C1 segment of cervical spinal cord (tissue), 14 donors: ENCODE measurements at places on chromosomes 1 and 21.

- no peak for DNase-seq
Observed at GRCh38 chr21:39434950-39435349, 10.6 kb downstream of the LCA5L start.

DNA sequence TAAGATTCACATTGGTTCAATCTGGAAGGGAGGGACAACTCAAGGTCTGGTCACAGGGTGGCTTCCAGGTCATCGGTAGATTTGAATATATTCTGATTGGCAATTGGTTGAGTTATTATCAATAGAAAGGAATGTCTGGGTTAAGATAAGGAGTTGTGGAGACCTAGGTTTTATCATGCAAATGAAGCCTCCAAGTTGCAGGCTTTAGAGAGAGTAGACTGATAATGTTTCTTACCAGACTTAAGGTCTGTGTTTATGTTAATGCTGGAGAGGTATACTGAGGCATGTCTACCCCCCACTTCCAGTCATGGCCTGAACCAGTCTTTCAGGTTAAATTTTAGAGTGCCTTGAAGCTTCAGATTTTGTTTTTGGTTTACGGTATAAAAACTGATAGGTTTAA is 29.7 kb downstream of the USP25 start:
- DNase-seq: no peak

DNA sequence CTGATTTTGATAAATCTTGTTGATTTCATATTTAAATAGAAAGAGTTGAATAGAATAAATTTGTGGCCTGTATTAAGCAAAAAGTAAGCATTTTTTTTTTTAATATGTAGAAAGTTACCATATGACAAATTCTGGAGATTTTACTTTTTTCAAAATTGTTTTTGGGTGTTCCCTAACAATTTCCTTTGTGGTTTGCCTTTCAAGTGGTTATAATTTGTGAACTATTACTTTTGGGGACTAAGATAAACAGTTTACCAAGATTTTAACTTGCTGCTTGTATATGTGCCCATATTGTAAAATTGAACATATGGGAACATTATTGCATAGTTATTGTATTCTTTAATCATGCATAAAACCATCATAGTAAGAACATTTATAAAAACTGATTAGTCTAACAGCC is 34.6 kb downstream of the SLC30A7 start:
- no peak for DNase-seq

- no peak for DNase-seq
Observed at GRCh38 chr1:158102881-158103674, 77.6 kb upstream of the CD1D start.

- DNase-seq: no peak
Observed at GRCh38 chr1:118291661-118292060, 106.6 kb upstream of the SPAG17 start.

DNA sequence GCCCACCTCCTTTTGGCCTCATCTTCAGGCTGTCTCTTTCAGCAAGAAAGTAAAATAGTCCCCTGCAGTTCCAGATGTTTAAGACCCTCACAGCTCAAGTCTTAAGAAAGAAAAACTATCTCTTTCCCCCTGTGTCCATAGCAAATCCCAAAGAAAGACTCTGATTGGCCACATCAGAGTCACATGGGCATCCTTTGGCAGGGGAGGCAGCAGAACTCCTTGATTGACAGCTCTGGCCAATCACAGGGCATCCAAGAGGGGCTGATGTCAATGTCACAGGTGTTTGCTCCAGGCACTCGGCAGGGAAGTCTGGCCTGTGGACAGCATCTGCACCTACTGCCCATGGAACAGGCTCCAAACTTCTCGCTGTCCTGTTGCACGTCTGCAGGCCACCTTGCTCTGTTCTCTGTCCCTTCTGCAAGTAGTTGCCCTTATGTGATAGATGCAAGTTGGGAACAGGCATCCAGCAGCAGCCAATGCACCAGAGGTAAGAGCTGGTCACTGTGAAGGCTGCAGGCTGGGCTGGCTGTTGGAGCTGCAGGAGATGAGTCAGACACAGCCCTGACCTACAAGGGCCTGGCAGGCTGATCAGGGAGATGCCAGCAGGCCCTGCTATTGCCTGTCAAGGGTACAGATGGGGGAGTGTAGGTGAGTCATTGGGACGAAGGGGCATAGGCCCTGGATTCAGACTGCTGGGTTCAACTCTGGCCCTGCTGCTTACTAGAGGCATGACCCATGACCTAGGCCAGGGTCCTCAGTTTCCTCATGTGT is 96.8 kb upstream of the TMEM51 start:
- no peak for DNase-seq

DNA sequence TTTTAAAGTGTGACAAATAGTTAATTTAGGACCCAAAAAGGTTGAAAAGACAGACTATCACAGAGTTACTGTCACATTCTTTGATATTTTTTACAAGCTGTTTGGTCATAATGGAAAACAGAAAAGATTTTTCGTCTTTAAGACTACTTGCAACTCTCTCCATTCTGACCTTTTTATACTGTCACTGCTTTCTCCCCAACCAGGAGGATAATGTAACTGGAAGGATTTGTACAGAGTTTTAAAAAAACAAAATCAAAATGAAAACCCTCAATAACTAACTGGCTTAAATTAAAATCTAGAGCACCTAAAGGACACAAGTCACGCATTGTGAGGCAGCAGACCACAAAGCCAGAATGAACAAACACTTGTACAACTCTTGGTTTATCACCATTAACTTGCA is 257.7 kb downstream of the FAF1 start:
- no peak for DNase-seq

DNA sequence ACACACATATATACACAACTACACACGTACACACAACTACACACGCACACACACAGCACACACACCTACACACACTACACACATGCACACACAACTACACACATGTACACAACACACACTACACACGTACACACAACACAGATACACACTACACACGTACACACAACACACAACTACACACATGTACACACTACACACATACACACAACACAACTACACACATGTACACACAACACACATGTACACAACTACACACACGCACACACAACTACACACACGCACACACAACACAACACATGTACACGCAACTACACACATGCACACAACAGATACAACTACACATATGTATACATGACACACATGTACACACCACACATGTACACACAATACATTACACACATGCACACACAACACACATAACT is 318.1 kb downstream of the CAMTA1 start:
- DNase-seq: no peak

DNA sequence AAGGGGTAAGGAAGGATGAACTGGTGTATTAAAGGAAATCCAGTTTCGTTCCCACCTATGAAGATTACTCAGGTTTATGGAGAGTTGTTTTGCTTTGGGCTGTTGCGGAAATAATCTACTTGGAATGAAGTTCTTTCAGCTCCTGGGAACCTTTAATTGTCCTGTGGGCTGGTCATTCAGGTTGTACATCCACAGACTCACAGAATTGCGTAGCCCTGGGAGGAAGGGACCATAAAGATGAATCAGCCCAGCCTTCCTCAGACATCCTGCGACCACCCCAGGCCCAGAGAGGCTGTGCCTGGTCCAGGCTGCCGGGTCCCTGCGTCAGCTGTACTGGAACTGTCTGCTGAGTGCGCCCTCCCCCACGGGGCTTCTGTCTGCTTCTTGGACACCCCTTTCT is 72.7 kb downstream of the GALNT2 start:
- DNase-seq: no peak

GRCh38 chr1:192756314-192756713 is 52.5 kb upstream of the RGS2 start:
- DNase-seq: no peak

GRCh38 chr1:204506969-204507316 is 9.3 kb upstream of the MDM4 start:
- peak; percentile 74 for DNase-seq

DNA sequence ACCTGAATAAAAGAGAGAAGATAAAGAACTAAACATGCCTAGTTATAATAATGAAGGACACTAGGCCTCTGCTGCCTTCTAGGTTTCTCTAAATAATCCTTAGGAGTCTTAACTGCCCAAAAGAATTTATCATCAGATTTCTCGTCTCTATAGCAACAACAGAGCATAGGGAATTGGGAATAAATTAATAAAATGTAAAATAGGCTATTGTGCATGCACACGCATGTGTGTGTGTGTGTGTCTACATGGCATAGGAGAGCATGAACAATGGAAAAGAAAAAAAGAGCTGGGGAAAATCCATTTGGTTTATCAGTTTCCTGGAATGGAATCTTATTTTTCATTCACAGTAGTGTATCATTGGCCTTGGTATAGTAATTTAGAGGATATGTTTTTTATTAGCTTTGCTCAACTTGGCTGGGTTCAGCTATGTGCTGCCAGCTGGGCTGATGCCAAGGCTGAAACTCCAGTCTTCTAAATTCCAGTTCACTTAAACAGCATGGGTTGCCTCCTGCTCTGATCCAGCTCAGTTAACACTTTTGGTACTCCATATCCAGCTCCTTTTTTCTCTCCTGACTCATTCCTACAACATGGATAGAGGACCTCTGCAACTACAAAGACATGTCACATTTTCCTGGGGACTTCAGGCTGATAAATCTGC is 80.6 kb upstream of the SLFNL1 start:
- DNase-seq: no peak

- no peak for DNase-seq
Observed at GRCh38 chr1:163071405-163072255, 2.5 kb downstream of the RGS4 start.

DNA sequence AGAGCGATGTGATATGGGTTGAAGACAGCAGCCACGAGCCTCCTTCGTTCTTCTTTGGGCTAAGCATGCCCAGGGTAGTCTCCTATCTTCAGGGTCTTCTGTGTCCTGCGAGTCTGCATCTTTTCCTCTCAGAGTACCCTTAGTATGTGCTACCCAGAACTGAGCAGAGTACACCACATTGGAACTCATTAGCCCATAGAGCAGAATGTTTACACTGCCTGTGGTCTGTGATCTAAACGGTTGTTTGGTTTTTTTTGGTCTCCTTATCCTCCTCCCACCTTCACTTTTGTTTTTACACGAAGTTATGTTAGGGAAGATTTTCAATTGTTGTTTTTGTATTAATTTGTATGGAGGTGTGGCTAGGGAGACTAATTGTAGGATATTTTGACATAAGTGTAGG is 126.4 kb downstream of the NEK7 start:
- no peak for DNase-seq

- DNase-seq: no peak
Observed at GRCh38 chr1:91406773-91407389, 2.2 kb upstream of the HFM1 start.

DNA sequence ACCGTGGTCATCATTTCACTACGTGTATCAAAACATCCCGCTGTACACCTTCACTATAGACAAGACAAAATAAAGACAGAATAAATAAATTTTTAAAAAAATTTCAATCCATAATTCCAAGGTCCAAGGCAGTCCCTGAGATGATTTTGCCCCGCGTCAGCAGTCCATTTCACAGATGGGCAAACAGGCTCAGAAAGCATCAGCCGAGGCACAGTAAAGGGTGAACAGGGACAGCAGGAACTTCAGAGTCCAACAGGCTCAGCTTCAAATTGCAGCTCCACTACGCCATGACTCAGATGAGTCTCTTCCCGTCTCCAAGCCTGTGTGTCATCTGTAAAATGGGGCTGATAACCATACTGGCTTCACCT is 15.0 kb downstream of the MATN1 start:
- DNase-seq: no peak

DNA sequence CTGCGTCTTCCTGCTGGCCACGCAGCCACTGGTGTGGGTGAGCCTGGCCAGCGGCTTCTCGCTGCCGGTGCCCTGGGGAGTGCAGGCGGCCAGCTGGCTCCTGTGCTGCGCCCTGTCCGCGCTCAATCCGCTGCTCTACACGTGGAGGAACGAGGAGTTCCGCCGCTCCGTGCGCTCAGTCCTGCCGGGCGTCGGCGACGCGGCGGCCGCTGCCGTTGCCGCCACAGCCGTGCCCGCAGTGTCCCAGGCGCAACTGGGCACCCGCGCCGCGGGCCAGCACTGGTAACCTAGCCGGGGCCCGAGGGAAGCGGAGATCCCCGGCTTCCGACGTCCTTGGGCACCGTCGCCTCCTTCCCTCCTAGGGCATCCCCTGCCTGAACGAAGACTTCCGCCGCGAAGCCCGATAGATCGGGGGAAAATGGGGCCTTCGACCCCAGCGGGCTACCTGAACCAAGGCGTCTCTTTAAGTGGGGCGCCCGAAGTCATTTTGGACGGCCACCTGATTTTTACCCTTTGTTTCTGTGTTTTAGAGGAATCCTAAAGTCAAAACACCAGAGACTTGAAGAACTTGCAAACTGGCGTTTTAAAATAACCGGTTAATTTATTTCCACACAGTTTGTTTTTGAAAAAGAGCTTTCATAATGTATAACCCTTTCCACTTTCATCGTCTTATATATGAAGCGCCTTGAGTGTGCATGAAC is 2.0 kb downstream of the GPR88 start:
- DNase-seq: no peak

GRCh38 chr1:227357171-227357926 is 39.1 kb upstream of the CDC42BPA start:
- no peak for DNase-seq

DNA sequence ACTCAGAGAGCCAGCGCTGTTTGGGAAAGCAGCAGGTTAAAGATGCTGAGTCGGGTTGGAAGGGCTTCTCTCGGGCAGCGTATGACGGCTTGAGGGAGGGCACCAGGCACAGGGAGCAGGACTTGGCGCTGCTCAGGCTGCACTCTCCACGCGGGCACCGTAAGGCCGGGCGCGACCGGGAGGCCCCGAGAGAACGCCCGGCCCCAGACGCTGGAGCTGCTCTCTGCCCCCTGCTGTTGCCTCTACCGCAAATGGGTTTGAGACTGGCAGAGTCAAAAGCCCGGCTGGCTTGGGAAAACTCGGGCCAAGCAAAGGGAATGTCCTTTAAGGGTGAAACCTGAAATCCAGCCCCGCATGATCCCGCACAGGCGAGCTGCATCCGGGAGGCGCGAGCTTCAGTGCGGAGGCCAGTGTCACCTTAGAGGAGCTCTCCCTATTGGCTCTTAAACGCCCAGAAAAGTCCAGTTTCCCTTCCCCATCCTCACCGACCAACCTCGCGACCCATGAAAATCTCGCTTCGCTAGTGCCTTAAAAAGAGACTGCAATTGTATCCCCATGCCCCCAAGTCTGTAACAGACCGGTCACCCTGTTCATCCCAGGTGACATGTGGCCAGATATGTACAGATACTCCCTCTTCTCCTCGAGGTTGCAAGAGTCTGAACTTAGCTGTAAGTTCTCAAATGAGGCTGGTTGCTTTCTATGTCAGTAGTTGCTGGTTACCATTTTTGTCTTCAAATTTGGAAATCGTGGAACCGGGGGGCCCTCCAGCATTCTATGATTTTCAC is 1.1 kb downstream of the PRRX1 start:
- no peak for DNase-seq

GRCh38 chr1:116927049-116927798 is 17.5 kb downstream of the PTGFRN start:
- DNase-seq: no peak
